NCI-H226 (cell line): ENCODE measurements at places on chromosomes 13 and 19.

DNA sequence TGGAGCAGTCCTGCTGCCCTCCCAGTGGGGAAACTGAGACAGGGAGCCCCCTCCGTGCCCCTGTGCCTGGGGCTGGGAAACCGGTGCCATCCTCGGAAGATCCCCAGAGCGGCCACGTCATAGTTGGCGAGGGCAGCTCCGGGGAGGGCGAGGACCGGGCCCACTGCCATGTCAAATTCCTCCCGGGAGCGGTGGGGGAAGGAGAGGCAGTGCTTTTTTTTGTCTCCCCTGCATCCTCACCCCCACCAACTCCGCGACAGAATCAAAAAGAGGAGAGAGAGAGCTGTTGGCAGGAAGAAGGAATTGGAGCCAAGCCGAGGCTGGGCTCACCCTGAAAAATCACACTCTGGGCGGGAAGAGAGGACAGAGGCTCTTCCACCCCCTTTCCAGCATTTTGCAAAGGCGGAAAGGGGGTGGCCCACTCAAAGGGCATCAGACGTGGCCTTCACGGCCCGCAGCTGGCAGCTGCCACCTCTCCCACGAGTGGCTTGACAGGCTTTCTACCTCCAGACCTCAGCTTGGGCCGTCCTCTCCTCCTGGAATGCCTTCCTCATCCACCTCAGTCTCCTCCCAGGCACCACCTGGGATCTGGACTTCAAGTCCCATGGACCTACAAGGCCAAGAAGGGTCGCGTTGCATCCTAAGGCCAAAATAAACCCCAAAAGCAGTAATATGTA is 19.6 kb upstream of the NFIC start:
- peak; percentile 83 for DNase-seq

- no peak for DNase-seq
These were observed 46.7 kb upstream of the KL start for GRCh38 chr13:32969516-32969941.

DNA sequence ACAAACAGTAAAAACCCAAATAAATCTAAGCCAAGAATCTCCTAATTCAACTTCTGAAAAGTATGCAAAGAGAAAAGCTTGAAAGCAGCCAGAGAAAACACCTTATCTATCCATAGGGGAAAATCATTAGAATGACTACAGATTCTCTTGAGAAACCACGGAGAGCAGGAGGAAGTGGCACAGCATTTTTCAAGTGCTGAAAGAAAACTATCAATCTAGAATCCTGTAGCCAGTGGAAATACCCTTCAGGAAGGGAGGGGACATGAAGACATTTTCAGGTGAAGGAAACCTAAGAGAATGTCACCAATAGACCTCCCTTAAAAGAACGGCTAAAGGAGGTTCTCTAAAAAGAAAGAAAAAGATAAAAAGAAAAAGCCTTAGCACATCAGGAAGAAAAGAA is 66.2 kb upstream of the XPO4 start:
- peak; percentile 39 for DNase-seq

- no peak for DNase-seq
These were observed 14.9 kb upstream of the AP1M2 start for GRCh38 chr19:10601999-10602329.

DNA sequence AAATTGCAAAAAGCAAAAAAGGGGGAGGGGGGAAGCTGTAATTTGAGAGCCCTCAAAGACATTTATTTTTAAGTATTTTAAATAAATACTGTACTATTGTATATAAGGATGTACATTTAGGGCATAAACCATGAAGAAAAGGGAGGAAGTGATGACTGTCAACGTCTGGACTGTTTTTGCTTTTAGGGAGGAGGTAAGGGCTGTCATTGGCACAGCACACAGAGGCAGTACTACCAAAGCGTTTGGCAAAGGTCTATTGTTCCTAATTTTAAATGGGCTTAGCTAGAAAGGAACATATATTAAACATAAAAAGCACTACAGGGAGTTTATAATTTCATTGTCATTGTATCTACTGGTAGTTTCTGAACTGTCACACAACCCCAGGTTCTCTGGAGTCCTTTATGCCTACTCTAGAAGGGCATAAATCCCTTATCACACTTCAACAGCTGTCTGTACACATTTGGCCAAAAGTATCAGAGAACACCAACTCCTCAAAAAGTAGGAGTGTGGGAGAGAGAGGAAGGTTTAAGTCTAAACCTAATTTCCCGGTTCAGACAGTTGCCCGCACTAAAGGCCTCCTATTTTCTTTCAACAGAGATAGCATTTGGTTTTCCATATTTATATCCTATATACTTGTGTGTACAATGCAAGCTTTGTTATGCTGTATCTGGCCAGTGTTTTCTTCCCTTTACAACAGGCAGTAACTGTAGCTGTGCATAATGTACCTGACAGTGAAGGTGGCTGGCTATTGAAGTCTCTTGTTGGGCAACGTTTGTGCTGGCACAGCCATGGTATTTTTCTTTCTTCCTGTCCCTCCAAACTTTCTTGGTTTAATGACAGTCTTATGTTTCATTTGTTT is 406.2 kb downstream of the KLF5 start:
- DNase-seq, result no peak

GRCh38 chr19:35739275-35740107 is 2.8 kb downstream of the IGFLR1 start:
- DNase-seq, result no peak

GRCh38 chr13:30810261-30810701 is 74.9 kb downstream of the ALOX5AP start:
- DNase-seq, result peak; percentile 25

DNA sequence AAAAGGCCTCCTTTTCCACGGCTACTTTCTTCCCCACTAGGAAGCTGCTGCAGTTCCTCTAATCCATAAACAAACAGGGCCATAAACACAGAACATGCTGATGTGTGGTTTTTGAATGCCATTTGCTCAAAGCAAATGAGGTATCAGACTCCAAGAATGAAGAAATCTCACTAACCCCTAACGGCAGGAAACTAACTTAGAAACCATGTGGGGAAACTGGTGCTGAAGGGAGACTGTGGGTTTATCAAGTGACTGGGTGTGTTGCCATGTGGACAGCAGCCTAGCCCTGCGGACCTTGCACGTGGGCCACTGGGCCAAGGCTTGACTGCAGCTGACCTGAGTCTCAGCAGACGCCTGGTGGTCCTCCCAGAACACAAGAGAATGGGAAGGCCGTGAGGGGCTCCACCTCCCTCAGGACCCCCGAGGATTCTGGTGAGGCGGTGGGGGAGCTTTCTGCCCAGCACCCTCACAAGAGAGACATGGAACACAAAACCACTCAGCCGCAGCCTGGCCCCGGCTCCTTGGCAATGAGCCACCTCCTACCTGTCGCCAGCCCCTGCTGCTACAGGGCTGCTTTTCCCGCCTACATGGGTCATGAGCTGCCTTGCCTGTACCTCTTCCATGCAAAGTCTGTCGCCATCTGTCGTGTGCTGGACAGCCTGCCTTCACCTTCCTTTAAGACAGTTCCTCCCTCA is 10.6 kb downstream of the SLC15A1 start:
- no peak for DNase-seq

GRCh38 chr13:19586904-19587634 is 25.7 kb upstream of the TPTE2 start:
- DNase-seq, result no peak

GRCh38 chr19:246551-246950 is 44.7 kb downstream of the PLPP2 start:
- DNase-seq, result no peak

GRCh38 chr13:52832313-52832712 is 16.1 kb downstream of the PCDH8 start:
- DNase-seq, result no peak

GRCh38 chr13:98175823-98176222 is 1.2 kb downstream of the RNF113B start:
- DNase-seq, result no peak

DNA sequence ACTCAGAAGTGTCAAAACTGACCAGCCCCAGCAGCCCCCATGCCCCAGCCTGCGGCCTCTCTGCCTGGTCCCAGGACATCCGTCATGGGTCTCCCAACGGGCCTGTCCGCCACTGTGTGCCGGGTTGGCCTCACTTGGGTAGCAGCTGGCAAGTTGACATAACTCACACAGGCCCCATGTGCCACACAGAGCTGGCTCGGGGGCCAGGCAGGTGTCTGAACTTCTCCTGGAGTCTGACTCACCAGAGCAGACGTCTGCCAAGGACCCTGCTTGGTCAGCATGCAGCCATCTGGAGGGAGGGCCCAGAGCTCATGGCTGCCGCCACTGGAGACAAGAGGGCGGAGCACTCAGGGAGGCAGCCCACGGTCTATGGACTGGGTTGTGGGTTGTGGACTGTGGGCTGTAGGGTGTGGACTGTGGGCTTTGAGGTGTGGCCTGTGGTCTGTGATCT is 32.0 kb upstream of the TMEM255B start:
- DNase-seq, result peak; percentile 14

GRCh38 chr19:39738814-39739213 is 985 bp upstream of the CLC start:
- no peak for DNase-seq

DNA sequence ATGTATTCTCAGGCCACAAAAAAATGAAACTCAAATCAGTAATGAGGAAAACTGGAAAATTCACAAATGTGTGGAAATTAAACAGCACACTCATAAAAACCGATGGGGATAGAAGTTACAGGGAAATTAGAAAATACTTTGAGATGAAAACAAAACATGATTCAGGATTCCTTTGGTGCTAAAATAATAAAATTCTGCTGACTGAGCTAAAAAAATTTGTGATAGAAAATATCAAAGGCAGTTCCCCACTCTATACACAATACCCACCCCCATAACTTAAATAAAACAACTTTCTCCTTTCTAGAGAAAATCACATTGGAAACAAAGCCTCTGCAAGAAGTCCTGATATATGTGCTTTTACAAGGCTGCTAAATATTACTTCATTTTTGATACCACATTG is 1.6 kb upstream of the ZNF233 start:
- no peak for DNase-seq

GRCh38 chr19:43560687-43561086 is 14.6 kb downstream of the XRCC1 start:
- peak; percentile 50 for DNase-seq

DNA sequence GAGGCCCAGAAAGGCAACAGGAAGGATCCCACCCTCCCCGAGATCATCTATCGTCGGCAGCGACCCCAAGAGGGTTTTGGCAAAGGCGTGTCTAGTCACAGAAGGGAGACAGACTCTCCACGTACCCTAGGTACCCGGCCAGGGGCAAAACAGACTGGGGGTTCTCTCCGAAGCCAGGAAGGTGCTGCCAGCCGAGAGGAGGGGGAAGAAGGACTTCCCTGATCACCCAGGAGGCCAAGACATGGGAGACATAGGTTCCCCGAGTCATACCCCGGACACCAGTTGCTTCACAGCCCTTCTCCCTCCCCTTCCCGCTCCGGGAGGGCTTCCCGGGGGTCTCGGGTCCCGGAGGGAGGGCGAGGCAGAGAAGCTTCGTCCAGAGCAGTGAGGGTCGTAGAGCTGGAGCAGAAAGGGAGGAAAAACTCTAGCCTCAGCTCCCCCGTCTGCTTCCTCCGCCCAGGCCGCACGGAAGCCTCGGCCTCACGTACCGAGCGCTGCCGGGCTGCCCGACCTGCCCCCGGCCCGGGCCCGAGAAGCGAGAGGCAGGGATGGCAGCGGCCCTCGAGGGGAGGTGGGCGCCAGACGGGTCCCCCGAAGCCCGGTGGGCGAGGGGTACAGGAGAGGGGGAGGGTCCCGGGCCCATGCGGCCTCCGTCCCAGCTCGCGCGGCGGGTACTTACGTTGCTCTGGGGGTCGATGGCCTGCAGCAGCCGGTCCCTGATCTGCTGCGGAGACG is 644 bp downstream of the MED26 start:
- DNase-seq, result no peak

GRCh38 chr13:30697996-30698401 is 37.3 kb upstream of the ALOX5AP start:
- no peak for DNase-seq

GRCh38 chr19:55341171-55341588 is 1.5 kb downstream of the KMT5C start:
- peak; percentile 80 for DNase-seq

DNA sequence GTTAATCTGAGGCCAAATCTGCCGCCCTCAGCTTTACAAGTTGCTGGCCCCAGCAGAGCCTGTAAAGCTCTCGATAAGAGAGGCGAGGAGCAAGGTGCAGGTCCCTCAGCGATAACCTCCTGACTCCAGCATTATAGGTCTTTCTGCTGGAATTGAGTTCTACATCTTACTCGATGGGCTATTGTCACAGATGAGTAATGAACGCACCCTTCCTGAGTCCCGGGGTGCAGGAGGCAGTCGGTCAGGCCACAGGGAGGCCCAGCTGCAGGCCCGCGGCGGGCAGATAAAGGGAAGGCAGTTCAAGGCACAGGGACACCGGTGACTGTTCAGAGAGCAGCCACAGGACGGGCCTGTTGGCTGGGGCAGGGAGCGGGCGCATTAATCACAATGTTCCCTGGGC is 157.6 kb upstream of the OBI1 start:
- no peak for DNase-seq

- no peak for DNase-seq
These were observed 270.0 kb downstream of the SLITRK6 start for GRCh38 chr13:85529218-85529594.

DNA sequence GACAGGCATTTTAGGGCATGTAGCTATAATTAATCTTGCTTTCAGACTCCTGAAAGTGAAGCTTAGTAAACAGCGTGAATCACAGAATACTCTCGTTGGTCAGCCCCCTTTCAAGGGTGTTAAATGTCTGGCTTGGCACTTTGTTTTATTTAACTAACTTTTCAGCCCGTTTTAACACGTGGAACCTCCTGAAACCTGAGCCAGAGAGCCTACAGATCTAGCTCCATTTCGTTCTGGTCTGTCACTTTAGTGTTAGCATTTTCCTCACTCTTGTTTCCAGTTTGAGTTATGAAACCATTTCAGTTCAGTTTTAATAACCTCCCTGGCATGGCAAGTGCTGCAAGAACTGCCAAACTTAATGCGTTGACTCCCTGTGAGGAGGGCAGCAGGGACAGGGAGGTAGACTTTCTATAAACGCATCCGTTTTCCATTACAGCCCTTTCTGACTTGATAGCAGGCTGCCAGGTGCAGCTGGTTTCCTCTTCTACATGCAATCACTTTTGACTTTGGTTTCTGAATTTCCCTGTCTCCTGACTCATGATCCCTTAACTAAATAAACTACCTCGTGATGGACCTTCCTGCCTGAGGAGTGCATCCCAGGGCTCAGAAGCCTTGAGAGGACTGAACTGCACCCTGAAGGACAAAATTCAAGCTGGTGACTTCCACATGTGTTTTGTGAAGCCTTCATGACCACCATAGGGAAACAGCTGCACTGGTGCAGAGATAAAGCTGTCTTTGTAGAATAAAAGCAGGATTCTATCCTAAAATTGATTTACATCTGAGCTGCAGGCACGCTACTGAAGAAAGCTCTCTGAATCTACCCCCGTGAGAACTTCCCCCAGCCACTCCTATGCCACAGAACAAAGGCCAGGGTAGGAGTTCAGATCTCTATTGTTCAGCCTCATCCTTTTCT is 192.6 kb downstream of the DLEU7 start:
- no peak for DNase-seq

DNA sequence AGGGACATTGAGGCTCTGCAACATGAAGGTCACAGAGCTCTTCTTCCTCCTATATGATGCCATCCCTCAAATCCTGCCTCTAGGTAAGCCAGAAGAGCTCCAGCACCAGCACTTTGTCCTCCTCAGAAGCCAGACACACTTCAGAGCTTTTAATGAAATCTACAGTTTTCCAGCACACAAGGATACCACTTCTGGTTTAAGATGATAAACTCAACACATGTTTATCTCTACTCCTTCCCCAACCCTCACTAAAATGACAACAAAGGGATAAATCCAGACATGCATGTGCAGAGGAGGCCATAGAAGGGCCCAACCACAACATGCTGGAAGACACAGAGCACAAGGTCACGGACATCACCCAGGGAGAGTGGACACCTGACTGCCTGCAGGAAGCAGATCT is 195.3 kb downstream of the USP12 start:
- DNase-seq, result no peak

GRCh38 chr13:65914716-65915115 is 1315.4 kb downstream of the PCDH9 start:
- peak; percentile 71 for DNase-seq
